ENCODE measurements at places on chromosomes 12 and 14.

DNA sequence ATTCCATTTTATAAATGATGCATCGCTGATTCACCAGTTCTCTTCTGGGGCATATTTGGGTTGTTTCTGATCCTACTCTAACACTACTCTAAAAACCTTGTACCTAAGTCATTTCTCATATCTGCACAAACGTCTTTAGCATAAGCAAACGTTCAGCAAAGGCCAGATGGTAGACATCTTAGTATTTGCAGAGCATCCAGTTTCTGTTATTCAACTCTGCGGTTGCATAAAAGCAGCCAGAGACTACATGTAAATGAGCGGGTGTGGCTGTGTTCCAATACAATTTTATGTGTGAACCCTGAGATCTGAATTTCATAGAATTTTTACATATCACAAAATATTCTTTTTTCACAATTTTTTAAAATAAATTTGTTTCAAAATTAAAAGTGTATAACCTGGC lies 22.8 kb upstream of the MMP17 start:
- DNase-seq = no peak

GRCh38 chr12:104457746-104458693 lies 1.3 kb downstream of the CHST11 start:
- DNase-seq = peak; percentile 42

DNA sequence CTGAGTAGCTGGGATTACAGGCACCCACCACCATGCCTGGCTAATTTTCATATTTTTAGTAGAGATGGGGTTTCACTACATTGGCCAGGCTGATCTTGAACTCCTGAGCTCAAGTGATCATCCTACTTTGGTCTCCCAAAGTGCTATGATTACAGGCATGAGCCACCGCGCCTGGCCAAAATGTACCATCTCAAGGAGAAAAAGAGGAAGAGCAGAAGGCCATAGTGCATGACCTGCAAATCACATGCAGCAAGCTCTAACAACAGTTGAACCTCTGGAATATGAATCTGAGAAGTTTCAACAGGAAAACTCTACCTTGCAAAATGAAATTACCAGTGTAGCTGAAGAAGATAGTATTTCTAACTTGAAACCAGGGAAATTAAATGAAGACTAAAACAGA lies 17.1 kb upstream of the SERPINA1 start:
- DNase-seq = no peak

- DNase-seq = no peak
Observed at GRCh38 chr12:129269756-129270495, 416.6 kb downstream of the GLT1D1 start.

DNA sequence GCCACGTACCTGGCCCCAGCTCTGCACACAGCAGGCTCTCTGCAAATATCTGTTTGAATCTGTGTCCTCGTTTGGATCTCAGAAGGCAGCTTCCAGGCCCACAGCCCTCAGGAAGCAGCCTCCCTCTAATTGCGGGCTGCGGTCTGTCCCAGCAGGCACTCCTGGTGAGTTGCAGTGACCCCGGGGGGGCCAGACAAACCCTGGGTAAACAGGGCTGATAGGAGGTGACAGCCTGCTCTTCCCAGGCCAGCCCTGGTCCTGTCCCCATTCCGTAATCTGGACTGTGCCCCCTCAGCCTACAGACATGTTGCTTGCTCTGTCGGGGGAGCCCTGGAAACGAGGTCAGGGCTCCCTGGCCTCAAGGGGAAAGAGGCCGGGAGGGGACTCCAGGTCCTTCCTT lies 2.0 kb downstream of the FOXN4 start:
- DNase-seq = no peak

DNA sequence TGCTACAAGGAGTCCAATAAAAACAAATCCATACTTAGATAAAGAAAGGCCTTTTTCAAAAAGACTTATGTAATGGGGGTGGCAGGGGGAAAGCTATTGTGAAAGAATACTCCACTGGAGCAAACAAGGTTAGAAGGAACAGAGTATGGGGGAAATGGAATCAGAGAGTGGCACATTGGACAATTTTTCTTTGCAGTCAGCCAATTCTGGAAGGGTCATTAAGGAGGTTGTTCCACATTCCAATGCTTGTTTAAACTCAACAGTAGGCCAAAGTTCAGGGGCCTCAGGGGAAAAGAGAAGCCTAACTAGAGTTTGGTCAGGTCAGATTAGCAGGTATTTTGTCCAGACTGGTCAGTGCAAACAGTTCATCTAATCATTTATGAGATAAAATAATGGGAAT lies 105.2 kb upstream of the RESF1 start:
- DNase-seq = no peak

GRCh38 chr12:25121916-25122315 lies 73.0 kb downstream of the DNAI7 start:
- no peak for DNase-seq

DNA sequence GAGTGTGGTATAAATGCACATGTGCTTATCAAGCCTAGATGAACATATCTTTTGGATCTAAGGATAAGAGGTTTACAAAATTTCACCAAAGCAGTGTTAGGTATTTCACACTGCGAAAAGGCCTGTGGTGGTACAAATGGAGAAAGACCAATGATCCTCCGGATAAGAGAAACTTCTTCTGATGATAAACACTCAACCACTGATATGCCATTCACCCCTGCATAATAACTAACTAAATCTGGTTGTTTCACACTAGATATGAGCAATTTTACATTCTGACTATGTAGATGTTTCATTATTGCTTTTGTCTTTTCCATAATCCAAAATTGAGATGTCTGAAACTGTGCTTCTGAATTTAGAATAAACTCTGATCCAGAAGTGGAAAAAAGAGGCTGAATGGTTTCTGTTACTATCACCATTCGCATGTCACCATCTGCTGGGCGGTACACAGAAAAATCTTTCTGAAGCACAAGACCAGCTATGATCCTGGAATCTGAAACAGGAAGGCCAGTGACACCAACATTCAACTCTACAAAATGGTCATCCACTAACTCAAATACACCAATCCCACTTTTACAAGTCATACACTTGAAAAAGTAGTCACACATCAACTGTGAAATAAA lies 1.3 kb downstream of the BBS10 start:
- DNase-seq = no peak

GRCh38 chr14:96797582-96798349 lies 584 bp downstream of the VRK1 start:
- no peak for DNase-seq

- DNase-seq = no peak
Observed at GRCh38 chr14:95483309-95484165, 32.9 kb downstream of the SYNE3 start.
